ENCODE measurements at places on chromosomes 6 and 20.

DNA sequence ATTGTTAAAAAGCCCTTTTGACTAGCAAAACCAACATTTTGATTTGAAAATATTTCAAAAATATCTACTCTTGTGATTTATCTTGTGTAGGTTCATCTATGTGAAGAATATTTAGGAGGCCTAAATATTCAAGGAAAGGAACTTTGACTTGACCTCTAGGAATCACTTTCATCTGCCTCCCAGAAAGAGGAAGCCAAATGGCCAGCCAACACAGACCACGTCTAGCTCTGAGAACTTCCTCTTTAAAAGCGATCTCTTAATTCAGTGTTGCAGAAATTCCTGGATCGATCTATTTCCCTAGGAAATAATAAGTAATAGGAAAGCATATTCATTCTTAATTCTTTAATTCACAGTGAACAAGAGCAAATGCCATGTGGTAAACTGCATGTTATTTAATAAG is 9.6 kb upstream of the MOXD1 start:
- no peak for DNase-seq

GRCh38 chr20:20037960-20038359 is 14.3 kb downstream of the CRNKL1 start:
- DNase-seq = no peak

- DNase-seq = no peak
Measured at GRCh38 chr20:33524261-33524660, 34.4 kb downstream of the CBFA2T2 start.

DNA sequence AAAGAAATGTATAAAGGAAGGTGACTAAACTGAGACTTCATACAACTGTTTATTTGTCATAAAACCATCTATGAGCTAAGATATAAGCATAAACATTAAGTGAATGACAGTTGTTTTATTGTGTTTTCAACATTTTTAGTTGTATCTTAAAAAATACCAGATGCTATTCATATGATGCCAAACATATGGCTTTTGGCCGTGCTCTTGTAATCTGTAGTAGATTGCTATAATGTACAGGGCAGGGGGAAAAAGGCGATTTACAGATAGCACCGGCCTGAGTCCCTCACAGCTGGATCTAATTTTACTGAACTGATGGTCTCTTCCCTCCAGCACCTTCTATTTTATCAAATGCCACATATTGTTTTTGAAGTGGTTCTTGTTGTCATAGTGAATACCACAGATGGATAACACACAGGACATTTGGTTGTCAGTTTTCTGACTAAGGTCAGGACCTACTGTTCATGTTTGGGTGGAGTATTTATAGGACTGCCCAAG is 48.2 kb downstream of the CENPW start:
- DNase-seq = peak; percentile 59

- DNase-seq = no peak
Measured at GRCh38 chr20:57540890-57541580, 16.1 kb upstream of the CTCFL start.

DNA sequence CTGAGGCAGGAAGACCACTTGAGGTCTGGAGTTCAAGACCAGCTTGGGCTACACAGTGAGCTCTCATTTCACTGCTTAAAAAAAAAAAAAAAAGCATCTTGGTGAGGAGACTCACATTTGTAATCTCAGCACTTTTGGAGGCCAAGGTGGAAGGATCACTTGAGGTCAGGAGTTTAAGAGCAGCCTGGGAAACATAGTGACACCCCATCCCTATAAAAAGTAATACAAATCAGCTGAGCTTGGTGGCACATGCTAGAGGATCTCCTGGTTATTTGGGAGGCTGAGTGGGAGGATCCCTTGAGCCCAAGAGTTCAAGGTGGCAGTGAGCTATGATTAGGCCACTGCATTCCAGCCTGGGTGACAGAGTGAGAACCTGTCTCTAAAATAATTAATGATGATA is 29.4 kb upstream of the SYNCRIP start:
- no peak for DNase-seq

DNA sequence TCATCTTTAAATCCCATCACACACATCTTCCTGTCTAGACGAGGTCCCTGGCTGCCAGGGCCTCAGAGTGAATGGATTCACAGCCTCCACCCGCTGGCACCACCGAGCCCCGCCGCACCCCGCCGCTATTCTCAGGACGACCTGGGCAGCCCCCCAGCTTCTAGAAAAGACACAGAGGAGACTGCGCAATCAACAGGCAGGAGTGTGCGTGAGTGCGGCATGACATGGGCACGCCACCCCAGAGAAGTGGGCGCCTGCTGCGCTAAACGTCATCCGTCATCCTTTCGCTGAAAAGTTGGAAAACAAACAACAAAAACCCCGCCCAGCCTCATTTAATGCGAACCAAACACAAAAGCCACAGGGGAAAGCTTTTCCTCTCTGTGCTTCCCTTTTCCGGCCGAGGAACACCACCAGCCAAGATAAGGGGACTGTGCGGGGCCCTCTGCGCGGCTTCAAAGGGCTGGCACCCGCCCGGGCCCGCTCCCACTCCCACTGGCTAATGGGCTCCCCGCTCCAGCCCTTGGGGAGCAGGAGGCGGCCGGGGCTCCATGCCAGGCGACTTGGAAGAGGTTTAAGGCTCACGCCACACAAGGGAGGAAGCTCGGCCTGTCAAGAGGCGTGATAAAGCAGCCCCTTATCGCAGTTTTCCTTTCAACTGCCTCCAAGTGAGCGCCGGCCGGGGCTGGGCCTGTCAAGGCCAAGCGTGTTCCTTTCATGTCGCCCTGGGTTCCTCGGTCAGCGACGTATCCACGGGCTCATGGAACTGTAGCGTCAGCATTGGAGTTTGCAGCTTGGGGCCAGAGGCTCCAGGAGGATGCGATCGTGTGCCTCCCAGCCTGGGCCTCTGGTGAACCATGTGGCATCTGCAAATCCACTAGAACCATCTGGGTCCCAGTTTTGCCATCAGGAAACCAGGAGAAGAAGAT is 50.1 kb downstream of the NFATC2 start:
- no peak for DNase-seq

- DNase-seq = no peak
Measured at GRCh38 chr6:46220352-46221221, 49.8 kb upstream of the ENPP5 start.

DNA sequence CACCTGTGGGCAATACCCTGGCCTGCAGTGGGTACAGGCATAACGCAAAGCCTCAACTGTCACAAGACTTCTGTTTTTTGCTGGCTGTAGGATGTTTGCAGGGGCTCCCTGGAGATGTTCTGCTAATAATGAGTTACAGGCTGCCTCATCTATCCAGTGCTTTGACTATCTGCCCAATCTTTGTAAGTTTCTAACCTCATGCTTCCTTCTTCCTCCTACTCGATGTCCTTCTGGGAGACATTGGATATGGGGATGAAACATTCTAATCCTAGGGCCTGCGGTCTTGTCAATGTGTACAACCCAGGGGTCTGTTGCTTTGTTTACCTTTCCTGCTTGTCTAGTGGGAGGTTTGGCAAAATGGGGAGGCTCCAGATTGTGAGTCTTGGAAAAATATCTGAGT is 136.8 kb upstream of the TCF21 start:
- no peak for DNase-seq

GRCh38 chr6:29924731-29925130 is 17.6 kb upstream of the HLA-A start:
- no peak for DNase-seq

DNA sequence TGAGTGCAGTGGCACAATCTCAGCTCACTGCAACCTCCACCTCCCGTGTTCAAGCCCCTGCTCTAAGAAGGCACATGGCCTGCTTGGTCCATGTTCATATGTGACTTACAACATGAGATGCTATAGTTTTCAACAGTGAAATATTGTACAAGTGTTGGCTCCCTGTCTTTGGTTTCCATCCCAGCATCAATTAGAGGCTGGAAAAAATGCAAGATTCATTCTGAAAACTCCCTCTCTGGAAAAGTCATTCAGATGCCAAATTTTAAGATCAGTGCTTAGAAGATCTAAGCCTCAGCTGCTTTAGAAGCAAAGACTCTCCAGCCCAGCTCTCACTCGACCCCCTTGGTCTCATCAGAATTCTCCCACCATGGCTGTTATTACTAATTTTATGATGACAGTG is 398.9 kb downstream of the KIF16B start:
- DNase-seq = no peak

- no peak for DNase-seq
Measured at GRCh38 chr6:53335224-53335994, 13.3 kb downstream of the ELOVL5 start.

- no peak for DNase-seq
Measured at GRCh38 chr6:94751641-94752329, 825.5 kb upstream of the MANEA start.

GRCh38 chr6:9225441-9225871 is 790.1 kb upstream of the SLC35B3 start:
- DNase-seq = no peak

DNA sequence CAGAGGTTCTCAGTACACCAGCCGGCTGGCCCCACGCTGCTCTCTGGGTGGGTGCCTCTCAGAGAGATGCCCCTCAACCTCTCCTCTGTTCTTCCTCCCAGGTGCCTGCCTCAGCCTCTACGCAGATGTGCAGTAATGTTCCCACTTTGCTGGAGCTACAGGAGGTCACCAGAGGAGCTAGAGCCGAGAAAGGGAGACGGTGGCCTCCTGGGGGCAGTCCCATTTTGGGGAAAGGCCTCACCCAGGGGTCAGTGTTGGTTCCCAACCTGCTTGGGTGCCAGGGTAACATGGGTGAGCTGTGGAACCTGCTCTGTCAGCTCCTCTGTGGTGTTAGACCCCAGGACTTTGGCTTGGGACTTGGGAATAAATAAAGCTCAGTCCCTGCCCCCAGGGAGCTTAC is 145.3 kb upstream of the MLN start:
- DNase-seq = no peak

DNA sequence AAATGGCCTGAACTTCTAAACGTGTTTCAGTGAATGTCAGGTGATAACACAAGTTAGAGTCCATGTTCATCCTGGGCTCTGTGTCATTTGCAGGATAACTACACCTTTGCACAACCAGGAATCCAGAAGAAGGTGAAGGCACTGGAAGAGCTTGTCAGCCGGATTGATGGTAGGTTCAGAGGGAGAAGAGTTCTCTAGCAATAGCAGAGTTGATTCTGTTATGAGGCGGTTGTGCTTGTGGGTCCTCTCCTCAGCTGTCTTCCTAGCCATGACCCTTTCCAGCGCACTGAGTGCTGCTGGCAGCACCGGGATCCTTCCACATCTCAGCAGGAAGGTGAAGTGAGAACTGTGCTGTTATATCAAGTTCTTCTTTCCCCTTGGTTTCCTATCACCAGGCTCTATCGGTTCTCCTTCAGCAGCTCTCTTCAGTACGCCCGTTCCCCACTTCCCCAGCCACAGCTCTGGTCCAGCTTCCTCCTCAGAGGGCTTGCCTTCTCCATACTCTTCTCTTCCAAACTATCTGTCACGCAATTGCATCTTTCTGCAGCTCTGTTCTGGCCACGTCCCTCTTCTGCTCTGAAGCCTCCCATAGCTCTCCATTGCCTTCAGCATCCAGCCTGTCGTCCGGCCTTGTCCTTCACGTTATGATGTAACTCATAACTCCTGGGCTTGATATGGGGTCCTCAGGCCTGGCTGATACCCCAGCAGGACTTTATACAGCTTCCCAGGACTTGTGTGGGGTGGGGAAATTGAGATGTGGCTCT is 39.9 kb upstream of the RNF8 start:
- no peak for DNase-seq

DNA sequence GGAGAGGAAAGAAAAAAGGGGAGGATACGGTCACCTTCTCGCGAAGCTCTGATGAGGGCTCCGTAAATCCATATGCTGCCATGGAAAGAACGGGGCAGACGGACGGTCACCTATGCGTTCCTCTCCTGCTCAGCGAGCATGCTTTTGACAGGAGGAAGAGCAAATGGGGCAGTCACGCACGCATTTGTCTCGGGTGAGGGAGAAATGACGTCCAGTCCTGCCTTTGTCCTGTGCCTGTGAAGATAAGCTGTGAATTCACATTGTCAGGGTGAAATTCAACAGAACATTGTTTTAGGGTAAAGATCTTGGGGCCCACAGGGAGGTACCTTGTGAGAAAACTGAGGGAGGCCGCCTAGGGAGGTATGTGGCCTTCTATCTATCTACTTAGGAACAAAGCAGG is 83.8 kb downstream of the IRF4 start:
- DNase-seq = no peak

DNA sequence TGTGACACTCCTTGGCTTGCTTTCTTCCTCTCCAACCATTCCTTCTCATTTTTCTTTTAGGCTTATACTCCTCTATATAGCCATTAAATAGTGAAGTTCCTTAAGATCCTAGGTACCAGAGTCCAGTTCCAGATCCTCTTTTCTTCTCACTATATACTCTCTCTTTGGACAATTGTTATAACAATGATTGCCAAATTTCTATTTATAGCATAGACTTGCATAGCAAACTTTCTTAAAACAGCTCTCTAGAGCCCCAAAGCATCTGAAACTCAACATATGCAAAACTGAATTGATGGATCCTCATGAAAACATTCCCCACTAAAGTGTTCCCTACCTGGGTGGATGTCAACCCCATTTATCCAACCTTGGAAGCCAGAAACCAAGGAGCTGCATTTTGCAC is 13.4 kb downstream of the PHIP start:
- DNase-seq = no peak

DNA sequence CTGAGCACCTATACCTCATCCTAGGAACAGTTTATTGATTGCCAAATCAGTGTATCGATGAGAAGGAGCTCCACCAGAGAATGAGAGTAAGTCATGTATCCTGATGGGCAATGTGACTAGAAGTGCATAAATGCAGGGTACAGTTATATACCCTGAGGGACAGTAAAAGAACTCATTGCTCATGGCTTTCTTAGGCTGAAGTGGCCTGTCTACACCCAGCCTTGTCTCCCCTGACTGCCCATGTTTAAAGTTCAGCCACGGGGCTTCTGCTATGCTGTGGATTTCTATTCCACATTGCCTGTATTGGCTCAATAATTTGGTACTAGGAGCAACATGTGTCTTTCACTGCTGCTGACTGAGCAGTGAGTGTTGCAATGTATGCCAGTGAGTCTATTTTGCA is 400.4 kb upstream of the IMPG1 start:
- no peak for DNase-seq

DNA sequence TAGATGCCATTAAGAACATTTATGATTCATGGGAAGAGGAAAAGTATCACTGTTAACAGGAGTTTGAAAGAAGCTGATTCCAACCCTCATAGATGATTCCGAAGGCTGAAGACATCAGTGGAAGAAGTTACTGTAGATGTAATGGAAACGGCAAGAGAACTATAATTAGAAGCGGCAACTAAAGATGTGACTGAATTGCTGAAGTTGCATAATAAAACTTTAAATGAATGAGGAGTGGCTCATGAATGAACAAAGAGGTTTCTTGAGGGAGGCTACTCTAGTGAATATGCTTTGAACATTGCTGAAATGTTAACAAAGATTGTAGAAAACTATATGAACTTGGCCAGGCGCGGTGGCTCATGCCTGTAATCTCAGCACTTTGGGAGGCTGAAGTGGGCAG is 84.1 kb downstream of the PHIP start:
- no peak for DNase-seq

- DNase-seq = no peak
Measured at GRCh38 chr20:440148-440547, 22.2 kb downstream of the TBC1D20 start.

GRCh38 chr6:120096696-120097260 is 747.2 kb upstream of the MAN1A1 start:
- no peak for DNase-seq

- DNase-seq = no peak
Measured at GRCh38 chr20:45340236-45340847, 7.9 kb downstream of the SDC4 start.

Measured in SK-N-DZ (cell line).